Motor neuron (in vitro differentiated cells): ENCODE measurements at places on chromosomes 11 and 22. TPM values are rescaled to one million over a fixed set of nuclear protein-coding genes. Genes with fewer than 3 reads are reported as not detected.

DNA sequence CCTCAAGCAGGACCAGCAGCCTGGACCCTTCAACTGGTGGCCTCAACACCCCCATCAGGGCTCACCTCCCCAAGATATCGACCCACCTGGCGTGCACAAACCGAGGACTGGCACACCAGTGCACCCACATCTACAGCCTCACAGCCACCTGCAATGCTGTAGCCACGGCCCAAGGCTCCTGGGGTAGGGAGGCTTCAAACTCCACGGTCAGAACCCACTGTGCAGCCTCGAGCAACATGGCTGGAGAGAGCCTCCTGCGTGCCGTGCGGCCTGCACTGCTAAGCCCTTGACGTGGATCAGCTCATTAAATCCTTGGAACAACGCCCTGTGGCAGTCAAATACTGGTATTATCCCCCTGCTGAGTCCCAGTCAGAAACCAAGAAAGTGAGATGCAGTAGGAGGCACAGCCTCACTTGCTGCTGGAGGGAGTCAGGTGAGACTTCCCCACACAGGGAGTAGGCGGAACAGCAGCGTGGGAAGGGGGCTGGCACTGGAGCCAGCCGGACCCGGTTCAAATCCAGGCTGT, 4.6 kb downstream of the CARD10 start:
- ATAC-seq: no peak

- peak; percentile 65 for ATAC-seq
These were observed 81.1 kb downstream of the LARGE2 start for GRCh38 chr11:46003572-46003971.

The NCF4 gene
- total RNA-seq: 0.81 TPM in 1 of 2 replicates, not detected in the other

- no peak for ATAC-seq
These were observed 39.1 kb upstream of the SPTBN2 start for GRCh38 chr11:66768088-66768521.

- no peak for ATAC-seq
These were observed 55.6 kb downstream of the APOL3 start for GRCh38 chr22:36104988-36105387.

DNA sequence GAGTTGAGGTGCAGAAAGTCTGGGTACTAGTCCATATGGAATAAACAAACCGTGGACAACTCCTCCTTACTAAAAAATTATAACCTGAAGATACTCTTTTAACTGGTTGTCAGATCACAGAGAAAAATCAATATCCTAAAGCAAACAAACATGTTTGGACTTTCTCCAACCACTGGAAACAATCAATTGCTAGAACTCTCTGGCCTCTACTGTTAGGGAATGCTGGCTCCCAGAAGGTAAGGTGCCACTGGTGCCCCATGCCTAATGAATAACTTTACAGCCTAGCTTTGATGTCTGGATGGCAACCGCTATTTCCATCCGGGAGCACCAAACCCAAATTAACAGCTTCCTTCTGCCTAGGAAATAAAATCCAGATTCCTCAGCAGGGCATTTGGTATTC, 74.5 kb downstream of the AMBRA1 start:
- no peak for ATAC-seq

The RAB36 gene
- 4.0 and 5.3 TPM in 2 replicates for total RNA-seq

DNA sequence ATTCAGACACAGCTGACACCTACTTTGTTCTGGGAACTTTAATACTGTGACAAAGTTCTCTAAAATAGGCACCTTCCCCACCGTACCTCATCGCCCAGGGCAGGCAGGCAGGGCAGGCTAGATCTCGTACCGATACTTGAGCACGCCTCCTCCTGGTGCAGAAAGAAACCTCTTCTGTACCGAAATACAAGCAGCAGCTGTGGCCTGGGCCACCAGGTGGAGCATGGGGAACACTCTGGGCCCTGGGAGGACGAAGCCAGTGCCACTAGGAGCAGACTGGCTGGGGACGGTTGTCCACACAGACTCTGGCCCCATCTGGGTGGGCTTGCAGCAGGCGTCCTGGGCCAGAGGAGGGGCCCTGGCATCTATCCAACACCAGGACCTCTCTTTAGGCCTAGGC, 12.8 kb downstream of the PMM1 start:
- peak; percentile 39 for ATAC-seq

The GPHA2 gene
- 0.93 and 1.1 TPM in 2 replicates for total RNA-seq

The SMIM35 gene
- 0.49 and 0.52 TPM in 2 replicates for total RNA-seq

DNA sequence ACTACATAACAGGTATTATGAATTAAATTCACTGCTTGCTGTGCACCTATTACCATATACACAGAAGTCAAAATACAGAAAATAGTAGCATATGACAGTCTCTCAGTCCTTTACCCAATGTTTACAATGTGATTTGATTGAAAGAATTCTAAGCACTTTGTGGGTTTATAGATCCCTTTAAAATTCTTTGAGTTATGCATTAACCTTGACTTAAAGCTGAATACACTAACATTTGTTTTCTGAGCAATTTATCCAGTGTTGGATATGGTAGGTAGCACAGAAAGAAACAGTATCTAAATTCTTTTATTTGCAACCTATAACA, 230.8 kb upstream of the DDI1 start:
- ATAC-seq: no peak

GRCh38 chr11:68011051-68011943, 1.2 kb downstream of the ALDH3B1 start:
- ATAC-seq: no peak

DNA sequence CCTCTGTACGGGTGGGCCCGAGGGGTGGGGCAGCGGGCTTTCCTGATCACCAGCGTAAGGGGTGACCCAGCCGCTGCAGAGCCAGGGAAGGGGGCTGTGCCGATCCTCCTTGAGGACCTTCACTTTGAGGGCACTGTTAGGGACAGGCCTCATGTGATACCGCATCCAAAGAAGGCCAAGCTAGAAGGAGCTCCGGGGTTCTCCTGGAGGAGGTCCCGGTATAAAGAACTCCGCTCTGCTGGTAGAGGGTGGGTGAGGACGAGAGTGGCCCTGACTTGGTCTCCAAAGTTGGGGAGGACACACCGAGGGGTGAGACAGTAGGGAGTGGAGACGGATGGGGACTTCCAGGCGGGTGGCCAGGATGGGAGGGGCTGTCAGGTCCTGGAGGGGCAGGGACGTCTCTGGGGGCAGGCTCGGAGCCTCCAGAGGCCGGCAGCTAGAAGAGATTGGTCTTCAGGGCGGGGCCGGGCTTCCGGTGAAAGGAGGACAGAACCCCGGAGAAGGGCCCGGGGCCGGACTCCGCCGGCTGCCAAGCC, 4.6 kb downstream of the PHOX2A start:
- ATAC-seq: peak; percentile 61

GRCh38 chr11:33035011-33035410, 4.4 kb upstream of the TCP11L1 start:
- ATAC-seq: no peak

The KRTAP5-2 gene
- 1.6 and 2.5 TPM in 2 replicates for total RNA-seq

GRCh38 chr22:37182101-37182948, 5.7 kb downstream of the C1QTNF6 start:
- ATAC-seq: no peak
